NCI-H1930 (cell line): ENCODE measurements at places on chromosomes 6 and 20.

DNA sequence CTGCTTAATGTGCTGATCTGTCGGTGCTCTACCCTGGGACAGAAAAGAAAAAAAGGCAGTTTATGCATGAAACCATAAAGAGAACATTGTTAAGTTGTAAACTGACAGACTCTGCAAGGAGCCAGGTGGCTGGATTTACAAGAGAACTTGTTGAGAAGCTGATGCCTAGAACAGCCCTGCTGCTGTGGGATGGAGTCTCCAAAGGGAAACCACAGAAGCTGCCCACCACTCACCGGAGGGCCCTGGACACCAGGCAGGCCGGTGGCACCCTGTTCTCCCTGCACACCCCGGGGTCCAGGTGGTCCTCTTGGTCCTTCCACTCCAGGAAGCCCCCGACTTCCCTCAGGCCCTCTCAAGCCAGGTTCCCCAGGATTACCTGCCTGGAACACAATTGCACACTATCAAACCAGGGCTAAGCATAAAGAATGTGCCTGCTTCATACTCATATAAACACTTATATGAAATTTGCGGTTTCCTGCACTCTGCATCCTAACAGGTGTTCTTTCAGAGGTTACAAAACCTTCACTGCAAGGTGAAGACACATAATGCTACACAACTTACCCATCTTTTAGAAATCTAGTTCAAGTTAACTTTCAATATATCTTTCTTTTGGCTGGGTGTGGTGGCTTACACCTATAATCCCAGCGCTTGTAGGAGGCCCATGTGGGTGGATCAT is 68.2 kb downstream of the COL9A1 start:
- no peak for DNase-seq

DNA sequence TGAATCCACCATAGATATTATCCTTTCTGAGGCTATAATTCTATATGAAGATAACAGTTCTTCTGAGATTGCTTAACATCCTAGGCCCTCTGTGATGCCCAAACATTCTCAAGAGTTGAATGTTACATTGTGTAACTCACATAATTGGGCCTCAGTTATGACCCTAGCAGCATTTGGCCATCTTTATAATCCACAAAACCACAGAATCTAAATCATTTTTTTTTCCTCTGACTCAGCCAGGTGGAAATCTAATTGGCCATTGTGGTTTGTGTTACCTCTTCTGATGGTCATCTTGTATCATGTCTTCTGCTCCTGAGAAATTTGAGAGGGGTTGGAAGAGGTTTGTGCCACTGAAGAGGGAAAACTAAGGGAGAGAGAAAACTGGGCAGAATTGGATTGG is 99.5 kb downstream of the LINC00237 start:
- no peak for DNase-seq

GRCh38 chr20:7656687-7657467 is 283.4 kb downstream of the HAO1 start:
- DNase-seq, result no peak

- no peak for DNase-seq
Measured at GRCh38 chr6:113695516-113695915, 161.6 kb upstream of the MARCKS start.

- no peak for DNase-seq
Measured at GRCh38 chr6:161215193-161215592, 58.7 kb downstream of the AGPAT4 start.

- DNase-seq, result no peak
Measured at GRCh38 chr6:137731960-137732616, 135.0 kb upstream of the TNFAIP3 start.

DNA sequence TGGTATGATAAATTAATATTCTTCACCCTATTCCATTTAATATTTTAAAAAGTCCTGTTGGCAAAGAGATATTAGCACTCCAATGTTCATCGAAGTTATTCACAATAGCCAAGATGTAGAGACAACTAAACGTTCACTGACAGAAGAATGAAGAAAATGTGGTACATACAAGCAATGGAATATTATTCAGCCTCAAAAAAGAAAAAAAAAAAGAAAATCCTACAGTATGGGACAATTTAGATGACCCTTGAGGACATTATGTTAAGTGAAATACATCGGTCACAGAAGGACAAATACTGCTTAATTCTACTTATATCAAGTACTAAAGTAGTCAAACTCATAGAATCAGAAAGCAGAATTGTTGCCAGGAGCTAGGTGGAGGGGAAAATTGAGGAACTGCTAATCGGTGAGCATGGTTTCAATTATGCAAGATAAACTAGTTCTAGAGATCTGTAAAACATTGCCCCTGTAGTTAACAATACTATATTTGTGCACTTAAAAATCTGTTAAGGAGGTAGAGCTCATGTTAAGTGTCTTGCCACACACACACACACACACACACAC is 4.7 kb downstream of the GCLC start:
- no peak for DNase-seq

GRCh38 chr6:87869064-87869905 is 167.3 kb upstream of the AKIRIN2 start:
- DNase-seq, result no peak
